ENCODE measurements at places on chromosomes 2 and 18. TPM values are rescaled to one million over a fixed set of nuclear protein-coding genes. Genes with fewer than 3 reads are reported as not detected.

- DNase-seq: no peak
These were observed 91.3 kb upstream of the ZFP36L2 start for GRCh38 chr2:43317680-43318079.

DNA sequence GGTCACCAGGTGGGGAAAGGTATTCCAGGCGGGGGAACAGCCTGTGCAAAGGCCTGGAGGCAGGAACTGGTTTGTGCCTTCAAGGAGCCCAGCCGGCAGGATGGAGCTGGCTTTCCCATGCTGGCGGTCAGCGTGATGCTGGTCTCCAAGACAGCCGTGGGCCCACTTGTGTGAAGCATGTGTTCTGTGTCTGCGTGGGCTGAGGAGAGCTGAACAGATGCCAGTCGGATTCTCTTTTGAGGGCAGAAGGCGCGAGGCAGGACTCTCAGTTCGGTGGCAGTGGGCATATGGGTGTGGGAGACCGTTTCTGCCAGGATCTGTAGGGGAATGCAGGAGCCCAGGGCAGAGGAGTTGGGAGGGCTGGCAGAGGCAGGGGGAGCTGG, 191.6 kb downstream of the TWIST2 start:
- DNase-seq: no peak

DNA sequence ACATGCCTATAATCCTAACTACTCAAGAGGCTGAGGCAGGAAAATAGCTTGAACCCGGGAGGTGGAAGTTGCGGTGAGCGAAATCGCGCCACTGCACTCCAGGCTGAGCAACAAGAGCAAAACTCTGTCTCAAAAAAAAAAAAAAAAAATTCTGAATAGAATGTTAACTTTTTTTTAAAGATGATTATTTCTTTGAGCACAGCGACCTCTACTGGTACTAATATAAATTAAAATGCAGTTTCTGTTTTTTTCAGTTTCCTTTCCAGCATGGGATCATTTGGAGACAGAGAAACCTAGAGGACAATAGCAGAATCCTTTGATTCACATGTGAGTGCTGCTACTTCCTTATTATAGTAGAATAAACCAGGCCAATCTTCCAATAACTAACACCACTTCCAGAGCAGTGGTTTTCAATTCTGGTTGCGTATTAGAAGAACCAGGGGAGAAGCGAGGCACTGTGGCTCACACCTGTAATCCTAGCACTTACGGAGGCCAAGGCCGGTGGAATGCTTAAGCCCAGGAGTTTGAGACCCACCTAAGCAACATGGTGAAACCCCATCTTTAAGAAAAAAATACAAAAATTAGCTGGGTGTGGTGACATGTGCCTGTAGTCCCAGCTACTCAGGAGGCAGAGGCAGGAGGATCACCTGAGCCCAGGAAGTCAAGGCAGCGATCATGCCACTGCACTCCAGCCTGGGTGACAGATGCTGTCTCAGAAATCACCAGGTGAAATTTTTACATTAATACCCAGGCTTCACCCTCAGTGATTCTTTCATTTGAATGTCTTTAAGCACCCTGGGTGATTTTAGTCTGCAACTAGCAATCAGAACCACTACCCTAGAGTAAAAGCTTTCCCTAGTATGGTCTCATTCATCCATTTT, 10.1 kb downstream of the SRSF7 start:
- DNase-seq: no peak

- DNase-seq: no peak
These were observed 179.7 kb downstream of the EVA1A start for GRCh38 chr2:75381032-75381431.

DNA sequence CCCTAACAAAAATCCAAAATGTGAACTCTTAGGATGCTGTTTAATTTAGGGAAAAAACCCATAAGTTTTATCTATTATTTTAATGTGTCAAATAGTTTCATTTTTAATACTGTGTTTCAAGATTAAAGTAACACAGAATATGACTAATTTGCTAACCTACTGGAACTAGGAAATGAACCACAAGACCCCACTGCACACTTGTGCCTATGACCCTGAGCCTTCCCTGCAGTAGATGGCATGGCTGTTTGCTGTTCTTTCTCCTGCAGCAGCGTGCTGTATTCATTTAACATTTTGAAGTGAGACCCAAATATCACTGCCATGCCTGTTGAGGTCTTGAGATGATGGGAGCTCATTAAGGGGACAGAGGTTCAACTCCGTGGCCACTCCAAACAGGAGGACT, 565.2 kb upstream of the NRP2 start:
- no peak for DNase-seq

GRCh38 chr2:241994556-241995213, 125.2 kb downstream of the RTP5 start:
- no peak for DNase-seq

Gene MC5R
- 3.1 TPM for polyA plus RNA-seq

GRCh38 chr2:29393676-29394075, 278.5 kb downstream of the CLIP4 start:
- DNase-seq: no peak

- DNase-seq: no peak
These were observed 308.5 kb downstream of the TNS1 start for GRCh38 chr2:217694291-217694690.

DNA sequence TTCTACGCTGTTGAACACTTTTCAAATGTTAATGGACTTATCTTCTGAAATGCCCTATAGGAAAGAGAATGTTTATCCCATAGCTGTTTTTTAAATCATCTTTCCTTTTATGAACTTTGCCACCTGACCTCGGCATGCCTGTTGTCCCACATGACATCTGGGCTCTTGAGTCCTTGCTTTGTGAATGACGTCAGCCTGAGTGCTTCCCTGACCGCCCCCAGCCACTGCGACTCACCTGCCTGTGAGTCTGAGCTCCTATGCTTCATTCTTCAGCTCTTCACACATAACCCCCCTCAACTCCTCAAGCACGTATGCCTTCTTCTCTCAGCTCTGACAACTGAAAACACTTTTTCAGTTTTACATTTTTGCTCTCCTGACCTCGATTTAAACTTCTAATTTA, 166.8 kb downstream of the DCDC2C start:
- no peak for DNase-seq

DNA sequence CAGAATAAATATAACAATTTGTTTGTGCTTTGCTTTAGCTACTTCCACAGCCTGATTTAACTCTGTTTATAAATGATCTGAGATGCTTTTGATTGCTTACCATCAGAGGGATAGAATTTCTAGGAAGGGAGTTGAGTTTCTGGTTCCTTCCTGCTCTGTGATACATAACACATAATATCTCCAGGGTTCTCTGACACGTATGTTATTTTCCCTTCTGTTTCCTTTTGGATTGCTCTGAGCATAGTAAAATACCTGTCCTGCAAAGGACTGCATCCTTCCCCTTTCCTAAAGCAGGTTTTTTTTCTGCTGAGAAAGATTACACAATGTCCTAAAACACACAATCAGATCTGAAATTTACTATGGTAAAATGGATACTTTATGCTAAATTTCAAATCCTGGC, 76.1 kb downstream of the CABYR start:
- no peak for DNase-seq

DNA sequence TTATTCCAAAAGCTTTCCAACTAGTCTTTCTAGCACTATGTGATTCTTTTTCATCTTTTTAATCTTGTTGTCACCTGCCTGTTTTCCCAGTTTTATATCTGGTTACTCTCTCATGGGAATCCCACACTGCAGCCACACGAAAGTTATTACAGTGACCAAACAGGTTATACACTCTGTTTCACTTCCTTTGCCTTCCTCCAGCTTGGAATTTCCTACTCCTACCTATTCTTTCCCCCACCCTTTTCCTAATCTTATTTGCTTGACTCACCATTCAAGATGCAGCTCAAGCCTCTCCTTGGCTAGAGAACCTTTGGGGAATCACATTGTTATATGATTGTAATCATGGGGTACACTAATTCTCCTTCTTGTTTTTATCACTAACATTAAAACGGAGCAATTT, 13.4 kb upstream of the TLK1 start:
- no peak for DNase-seq

Gene ANKRD53
- 1.6 TPM for polyA plus RNA-seq

- peak; percentile 40 for DNase-seq
These were observed 376.6 kb upstream of the NETO1 start for GRCh38 chr18:73244401-73244800.

- DNase-seq: no peak
These were observed 243.4 kb downstream of the BCL11A start for GRCh38 chr2:60309941-60310660.

- no peak for DNase-seq
These were observed 129.3 kb upstream of the ACKR3 start for GRCh38 chr2:236440110-236440881.

- DNase-seq: no peak
These were observed 15.3 kb upstream of the HES6 start for GRCh38 chr2:238255151-238255551.

DNA sequence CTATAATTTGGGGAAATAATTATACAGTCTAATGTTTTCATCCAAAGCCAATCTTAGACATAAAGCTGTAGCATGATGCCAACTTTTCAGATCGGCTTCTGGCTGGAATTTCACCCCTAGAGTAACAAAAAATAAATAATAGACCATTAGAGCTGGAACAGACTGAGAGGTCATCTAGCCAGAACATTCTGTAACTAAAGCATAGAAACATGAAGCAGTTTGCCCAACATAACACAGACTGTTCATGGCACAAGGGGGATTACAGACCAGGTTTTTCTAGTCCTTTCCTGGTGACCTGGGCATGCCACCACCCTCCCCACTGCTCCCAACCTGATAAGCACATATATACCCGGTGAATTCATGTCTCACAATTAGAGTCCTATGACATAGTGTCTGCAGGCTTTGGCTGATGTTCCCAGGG, 116.4 kb upstream of the PPP1CB start:
- DNase-seq: no peak

- DNase-seq: no peak
These were observed 30.7 kb upstream of the PPM1B start for GRCh38 chr2:44137872-44138551.

GRCh38 chr2:13052547-13052946, 335.8 kb downstream of the TRIB2 start:
- no peak for DNase-seq

DNA sequence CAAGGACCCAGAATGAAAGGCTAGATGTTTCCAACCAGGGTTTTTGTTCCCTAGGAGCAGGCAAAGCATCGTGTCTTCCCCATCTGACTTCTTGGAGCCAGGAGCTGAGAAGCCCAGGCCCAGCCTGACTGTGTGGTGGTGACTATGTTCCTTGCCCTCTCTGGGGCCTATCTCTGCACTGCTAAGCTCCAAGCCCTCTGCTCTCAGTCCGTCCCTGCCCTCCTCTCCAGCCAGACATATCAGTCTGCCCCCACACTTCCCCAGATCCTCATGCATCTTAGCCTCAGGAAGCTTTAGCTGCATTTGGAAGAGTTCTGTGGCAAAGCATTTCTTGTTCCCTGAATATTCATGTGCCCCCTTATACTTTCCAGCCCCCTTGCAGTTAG, 196.6 kb downstream of the CYP26B1 start:
- no peak for DNase-seq

DNA sequence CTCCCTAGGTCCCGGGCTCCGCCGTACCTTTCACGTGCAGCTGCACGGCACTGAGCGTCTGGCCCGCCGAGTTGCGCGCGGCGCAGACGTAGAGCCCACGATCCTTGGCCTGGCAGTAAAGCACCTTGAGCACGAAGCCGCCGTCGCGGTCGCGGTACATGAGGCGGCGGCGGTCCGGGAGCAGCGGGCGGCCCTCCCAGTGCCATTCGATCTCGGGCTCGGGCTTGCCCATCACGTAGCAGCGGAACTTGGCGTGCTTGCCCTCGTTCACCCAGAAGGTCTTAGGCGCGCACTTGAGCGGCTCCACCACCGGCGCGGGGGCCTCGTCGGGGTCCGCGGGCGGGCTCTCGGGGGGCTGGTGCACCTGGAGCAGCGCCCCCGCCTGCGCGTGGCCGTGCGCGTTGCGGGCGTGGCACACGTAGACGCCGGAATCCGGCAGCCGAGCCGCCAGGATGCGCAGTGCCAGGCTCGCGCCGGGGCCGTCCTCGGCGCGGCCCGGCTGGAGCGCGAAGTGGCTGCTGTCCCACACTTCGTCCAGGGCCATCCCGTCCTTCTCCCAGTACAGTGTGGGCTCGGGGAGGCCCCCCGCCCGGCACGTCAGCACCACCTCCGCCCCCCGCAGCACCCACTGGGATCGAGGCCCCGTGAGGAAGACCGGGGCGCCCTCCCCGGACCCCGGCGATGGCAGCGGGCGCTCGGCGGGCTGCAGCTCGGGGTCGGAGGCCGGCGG, 980 bp downstream of the OBSL1 start:
- DNase-seq: no peak

GRCh38 chr2:239697399-239698164, 296.8 kb upstream of the HDAC4 start:
- DNase-seq: no peak

- no peak for DNase-seq
These were observed 24.3 kb upstream of the IKZF2 start for GRCh38 chr2:213175673-213176247.

DNA sequence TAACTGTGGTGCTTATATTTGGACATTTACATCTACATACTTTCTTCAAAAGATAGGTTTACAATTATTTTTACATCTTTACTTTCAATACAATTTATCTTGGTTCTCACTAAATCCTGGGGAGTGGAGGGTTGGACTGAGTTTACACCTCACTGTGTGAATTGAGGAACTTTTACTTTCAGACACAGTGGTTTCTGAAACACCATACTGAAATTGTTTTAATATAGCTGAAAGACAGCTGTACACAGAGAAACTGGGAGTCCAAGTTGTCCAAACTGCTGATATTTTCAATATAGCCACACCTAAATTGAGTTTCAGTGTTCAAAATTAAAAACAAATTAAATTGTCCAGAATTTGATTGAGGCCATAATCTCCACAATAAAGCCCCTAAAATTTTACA, 16.8 kb downstream of the KCNH7 start:
- no peak for DNase-seq

- no peak for DNase-seq
These were observed 40.6 kb downstream of the ASAP2 start for GRCh38 chr2:9247177-9247576.

Gene MARCHF4
- 0.04 TPM for polyA plus RNA-seq

- DNase-seq: no peak
These were observed 89.7 kb upstream of the COL3A1 start for GRCh38 chr2:188884517-188884916.

DNA sequence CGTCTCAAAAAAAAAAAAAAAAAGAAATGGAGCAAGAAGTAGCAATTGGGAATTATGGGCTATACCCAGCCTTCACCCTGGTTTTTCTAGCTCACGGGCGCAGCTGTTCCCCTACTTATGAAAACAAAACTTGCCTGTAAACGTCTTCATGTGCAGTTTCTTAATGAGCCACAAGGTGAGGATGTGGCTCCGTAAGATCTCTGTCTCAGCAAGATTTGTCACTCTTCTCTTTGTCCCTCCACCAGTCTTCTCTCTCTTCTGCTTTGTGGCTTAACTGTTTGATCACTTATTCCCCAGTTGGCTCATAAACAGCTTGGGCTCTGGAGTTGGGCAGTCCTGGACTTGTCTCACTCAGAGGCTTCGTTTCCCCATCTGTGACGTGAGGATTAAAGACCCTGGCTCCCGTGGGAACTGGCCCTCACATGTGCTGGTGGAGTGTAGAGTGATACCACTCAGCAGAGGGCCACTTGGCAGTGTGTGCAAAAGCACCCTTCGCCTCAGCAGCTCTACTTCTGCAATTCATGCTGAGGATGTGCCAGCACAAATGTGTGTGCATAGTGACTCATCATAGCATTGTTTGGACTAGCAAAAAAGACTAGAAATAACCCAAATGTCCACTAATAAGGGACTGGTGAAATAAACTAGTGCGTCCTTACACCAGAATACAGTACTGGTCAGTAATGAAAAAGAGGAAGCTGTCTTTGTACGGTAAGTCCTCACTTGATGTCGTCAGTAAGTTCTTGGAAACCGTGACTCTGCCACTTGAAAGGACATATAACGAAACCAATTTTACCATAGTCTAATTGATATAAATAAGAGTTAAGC, 8.7 kb downstream of the CEP68 start:
- DNase-seq: no peak

Data from forelimb muscle (tissue), 1 donor.